Activated T-cell treated with anti-CD3 and anti-CD28 coated beads for 1 hour (primary cell): ENCODE measurements at places on chromosomes 4 and X.

GRCh38 chrX:69179380-69179911 lies 14.2 kb upstream of the PJA1 start:
- no peak for DNase-seq

- no peak for DNase-seq
Measured at GRCh38 chrX:124338733-124339514, 6.5 kb downstream of the TEX13D start.

GRCh38 chrX:45540181-45540580 lies 339.5 kb upstream of the DIPK2B start:
- no peak for DNase-seq

GRCh38 chr4:173181848-173182247 lies 13.2 kb downstream of the GALNT7 start:
- no peak for DNase-seq

GRCh38 chrX:99705701-99706100 lies 704.4 kb downstream of the PCDH19 start:
- DNase-seq, result no peak

GRCh38 chr4:139083607-139083955 lies 68.0 kb downstream of the NOCT start:
- no peak for DNase-seq

GRCh38 chr4:159652871-159653270 lies 550.0 kb downstream of the RAPGEF2 start:
- no peak for DNase-seq

GRCh38 chr4:11250510-11250909 lies 178.2 kb downstream of the HS3ST1 start:
- no peak for DNase-seq

DNA sequence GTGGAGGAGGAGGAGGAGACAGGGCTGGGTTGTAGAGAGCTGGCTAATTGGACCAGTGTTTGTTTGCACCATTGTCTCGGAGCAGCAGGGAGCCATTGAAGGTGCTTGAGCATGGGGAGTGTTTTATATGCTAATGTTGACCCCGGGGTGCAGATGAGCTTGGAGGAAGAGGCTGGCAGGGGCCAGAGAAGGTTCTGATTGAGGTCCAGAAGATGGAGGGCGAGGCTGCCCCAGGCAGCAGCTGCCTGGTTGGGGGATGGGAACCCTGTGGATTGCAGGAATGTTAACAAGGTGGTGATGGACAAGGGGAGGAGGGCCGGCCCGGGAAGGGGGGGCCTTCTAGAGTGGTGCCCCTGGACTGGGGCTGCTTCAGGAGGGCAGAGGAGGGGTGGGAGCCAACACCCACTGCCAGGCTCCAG lies 18.0 kb downstream of the DOK7 start:
- no peak for DNase-seq

- DNase-seq, result no peak
Measured at GRCh38 chrX:110145854-110146253, 142.9 kb downstream of the TMEM164 start.
